Adipose tissue (tissue), 3 donors: ENCODE measurements at places on chromosomes 13 and 19. TPM values are rescaled to one million over a fixed set of nuclear protein-coding genes. Genes with fewer than 3 reads are reported as not detected.

HCN2 gene
- 0.09 TPM for polyA plus RNA-seq

DCT gene
- 0.24 TPM for polyA plus RNA-seq

KLK12 gene
- not detected for polyA plus RNA-seq

TEX29 gene
- polyA plus RNA-seq, result 0.25 TPM

TNNI3 gene
- polyA plus RNA-seq, result 30.8 TPM

LRG1 gene
- 13.4 TPM for polyA plus RNA-seq

C19orf38 gene
- polyA plus RNA-seq, result 6.6 TPM

NMRK2 gene
- 2.9 TPM for polyA plus RNA-seq

MYBPC2 gene
- polyA plus RNA-seq, result 0.34 TPM

FXYD3 gene
- polyA plus RNA-seq, result 39.4 TPM

LAIR1 gene
- polyA plus RNA-seq, result 17.2 TPM

QPCTL gene
- polyA plus RNA-seq, result 5.4 TPM

PSPN gene
- polyA plus RNA-seq, result 0.37 TPM

LRRC63 gene
- not detected for polyA plus RNA-seq

SHD gene
- 0.12 TPM for polyA plus RNA-seq

TCF3 gene
- polyA plus RNA-seq, result 23.3 TPM

ZNF763 gene
- 2.4 TPM for polyA plus RNA-seq

SULT2A1 gene
- 1.4 TPM for polyA plus RNA-seq

KL gene
- 3.1 TPM for polyA plus RNA-seq

FGF9 gene
- 0.18 TPM for polyA plus RNA-seq

SELENOV gene
- not detected for polyA plus RNA-seq

TLE2 gene
- polyA plus RNA-seq, result 21.1 TPM

RTBDN gene
- polyA plus RNA-seq, result not detected

GRIK5 gene
- 0.79 TPM for polyA plus RNA-seq

IL4I1 gene
- 1.5 TPM for polyA plus RNA-seq

CD70 gene
- polyA plus RNA-seq, result 0.22 TPM

CYP4F12 gene
- polyA plus RNA-seq, result 17.7 TPM

PDX1 gene
- not detected for polyA plus RNA-seq

RAP2A gene
- 13.3 TPM for polyA plus RNA-seq

SIGLEC12 gene
- polyA plus RNA-seq, result 0.08 TPM

STOML3 gene
- not detected for polyA plus RNA-seq

EDDM13 gene
- polyA plus RNA-seq, result not detected

ONECUT3 gene
- not detected for polyA plus RNA-seq

ZNF677 gene
- 12.4 TPM for polyA plus RNA-seq

LHB gene
- not detected for polyA plus RNA-seq
